ENCODE measurements at places on chromosomes 5 and 9.
A peak's percentile ranks its signal among the peaks of the same experiment; 100 is the strongest.

DNA sequence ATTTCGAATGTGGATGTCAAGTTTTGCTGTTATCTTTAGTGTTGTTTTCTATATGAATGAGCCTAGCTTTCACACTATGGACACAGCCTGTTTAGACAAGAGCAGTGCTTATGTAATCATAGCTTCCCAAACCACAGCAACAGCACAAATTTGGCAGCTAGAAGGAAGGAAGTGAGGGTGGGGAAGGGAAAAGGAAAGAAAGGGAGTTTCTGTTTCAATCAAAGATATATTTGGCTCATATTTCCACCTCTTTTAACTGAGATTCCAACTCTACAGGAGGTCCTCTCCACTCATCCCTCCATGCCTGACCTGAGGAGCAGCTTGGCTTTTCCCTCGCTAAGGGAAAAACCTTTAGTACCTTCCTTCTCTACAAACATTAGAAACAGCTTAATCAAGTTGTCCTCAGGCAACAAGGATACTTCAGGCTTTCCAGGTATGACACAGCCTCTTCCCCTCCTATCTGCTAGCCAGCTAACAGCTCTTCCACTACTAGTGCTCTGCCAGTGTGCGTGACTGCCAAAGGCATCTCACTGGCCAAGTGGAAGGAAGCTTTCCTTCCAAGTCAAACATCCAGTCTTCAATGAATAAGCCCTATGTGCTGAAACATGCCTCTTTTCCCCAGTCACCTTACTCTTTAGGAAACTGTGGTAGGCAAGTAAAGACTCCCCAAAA lies 268.6 kb upstream of the PTGER4 start:
- no peak for DNase-seq

GRCh38 chr5:125109293-125109692 lies 362.9 kb upstream of the ZNF608 start:
- DNase-seq: no peak

DNA sequence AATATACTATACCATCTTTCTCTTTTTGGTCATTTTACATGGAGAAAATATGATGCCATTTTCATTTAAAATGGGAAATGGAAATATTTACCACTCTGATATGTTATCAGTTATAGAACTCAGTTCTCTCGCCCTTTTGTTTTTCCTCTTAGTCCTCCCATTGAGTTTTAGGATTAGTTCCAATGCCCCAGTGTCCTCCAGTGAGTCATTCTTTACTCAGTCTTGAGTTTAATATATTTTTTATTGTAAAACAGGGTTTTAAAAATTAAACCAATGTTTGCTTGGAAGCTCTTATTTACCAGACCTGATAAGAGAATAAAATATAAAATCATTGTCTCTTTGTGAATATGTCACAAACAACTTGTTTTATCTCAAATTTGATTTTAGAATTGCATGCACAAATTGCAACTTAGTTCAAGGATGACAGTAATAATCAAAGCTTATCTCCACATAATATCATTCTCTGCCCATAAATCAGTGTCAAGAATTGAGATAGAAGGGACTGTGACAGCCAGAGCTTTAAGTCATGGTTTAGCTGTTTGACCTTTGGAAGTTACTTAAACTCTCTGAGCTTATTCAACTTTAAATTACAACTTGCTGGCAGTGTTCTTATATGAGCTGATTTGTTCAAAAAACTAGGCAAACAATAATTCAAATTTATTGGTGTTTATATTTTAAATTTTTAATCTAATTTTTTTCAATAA lies 166.4 kb downstream of the PAM start:
- no peak for DNase-seq

DNA sequence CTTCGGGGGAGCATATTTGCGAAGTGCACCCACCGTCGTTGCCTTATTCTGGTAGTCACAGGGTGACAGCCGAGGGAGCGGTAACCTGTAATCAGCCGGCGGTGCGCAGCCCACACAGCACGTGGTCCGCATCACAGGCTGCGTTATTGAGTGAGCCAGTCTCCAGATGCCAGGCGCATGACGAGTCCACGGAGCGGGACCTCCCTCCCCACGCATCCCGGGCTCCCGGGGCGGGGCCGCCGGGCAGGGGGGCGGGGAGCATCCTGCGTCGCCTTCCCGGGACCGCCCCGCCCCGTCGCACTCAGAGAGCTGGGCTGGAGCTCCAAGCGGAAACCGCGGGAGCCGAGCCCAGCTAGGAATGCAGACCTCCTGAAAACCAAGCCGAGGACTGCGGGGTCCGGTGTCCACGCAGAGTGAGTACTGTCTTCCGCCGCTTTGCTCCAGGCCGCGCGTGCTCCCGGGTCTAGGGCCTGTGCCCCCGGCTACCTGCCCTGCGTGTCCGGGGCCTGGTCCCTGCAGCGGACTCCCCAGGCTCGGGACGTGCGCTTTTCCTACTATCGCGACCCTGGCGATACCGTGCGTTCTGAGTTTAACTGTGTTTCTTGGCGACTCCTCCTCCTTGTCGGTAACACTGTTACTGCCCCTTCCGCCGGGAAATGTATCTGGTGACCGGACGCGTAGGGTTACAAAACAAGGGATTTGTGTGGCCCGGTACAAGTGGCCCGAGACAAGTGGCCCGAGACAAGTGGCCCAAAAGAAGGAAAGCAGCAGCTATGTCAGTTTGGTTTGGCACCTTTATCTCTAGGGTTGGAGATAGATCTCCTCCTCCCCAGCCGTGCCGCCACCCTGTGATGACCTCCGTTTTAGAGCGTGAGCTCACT lies 40.6 kb downstream of the CAST start:
- peak; percentile 96 for DNase-seq

- no peak for DNase-seq
Measured at GRCh38 chr5:62011089-62011664, 294.8 kb upstream of the KIF2A start.

GRCh38 chr5:98899456-98899855 lies 29.4 kb downstream of the CHD1 start:
- no peak for DNase-seq

DNA sequence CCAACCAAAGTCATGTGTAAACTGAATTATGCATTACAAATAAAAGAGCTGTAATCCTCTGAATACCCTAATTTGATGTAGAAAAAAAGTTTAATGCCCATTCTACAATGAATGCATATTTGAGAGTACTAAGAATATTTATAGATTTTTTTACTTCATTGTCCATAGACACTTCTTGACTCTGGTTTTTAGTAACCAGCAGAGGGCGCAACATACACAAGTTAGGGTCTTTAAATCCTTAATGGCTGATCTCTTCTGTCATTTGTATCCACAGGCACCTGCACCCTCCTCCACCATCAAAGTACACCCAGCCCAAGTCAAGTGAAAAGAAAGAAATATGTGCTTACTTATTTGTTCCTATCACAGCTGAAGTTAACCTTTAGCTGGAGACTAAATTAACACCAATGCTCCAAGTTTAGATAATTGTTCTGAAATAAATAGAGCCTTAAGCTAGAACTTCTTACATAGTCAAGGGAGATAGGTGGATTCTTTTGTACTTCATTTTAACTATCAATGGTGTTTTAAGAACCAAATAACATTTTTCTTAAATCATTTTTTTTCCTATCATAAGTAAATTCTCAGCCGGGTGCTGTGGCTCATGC lies 524.2 kb upstream of the DAB2 start:
- peak; percentile 42 for DNase-seq

DNA sequence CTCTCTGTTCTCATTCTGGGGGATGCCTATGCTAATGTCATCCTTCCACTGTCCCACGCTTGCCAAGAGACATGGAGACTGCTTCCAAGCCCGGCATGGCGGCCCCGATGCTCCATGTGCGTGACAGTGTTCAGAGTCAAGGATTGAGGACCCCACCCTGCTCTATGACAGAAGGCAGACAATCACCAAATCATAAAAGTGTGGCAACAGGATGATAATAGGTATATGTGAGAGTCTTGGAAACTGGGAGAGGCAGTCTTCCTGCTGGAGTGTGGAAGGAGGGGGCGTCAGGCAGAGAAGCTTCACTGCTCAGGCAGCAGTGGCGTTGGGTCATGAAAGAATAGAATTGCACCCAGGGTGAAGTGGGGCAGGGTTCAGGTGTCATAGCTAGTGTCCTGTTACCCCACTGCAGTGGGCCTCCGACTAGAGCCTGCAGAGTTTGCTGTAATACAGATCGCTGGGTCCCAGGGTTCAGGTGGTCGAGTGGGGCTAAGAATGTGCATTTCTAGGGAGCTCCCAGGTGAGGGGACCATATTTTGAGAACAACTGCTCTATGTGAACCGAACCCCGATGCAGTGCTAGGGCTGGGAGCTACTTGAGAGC lies 12.5 kb upstream of the GADD45G start:
- DNase-seq: no peak

GRCh38 chr5:860506-861150 lies 9.8 kb upstream of the ZDHHC11 start:
- no peak for DNase-seq

DNA sequence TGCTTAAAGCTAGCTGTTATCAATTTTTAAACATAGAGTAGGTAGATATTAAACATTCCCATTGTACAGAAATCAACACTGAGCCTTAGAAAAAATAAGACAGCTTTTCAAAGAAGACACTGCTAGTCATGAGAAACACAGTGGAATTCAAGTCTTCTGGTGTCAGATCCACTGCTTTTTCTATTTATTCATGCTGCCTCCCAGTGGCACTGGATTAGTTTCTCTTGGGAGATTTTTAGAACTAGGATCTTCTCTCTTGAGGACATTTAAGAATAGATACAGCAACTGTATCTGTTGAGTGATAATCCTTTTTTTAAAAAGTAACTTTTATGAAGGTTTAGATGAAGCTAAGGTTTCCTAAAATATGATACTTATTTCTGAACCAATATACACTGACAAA lies 1635.4 kb upstream of the C9orf72 start:
- no peak for DNase-seq

DNA sequence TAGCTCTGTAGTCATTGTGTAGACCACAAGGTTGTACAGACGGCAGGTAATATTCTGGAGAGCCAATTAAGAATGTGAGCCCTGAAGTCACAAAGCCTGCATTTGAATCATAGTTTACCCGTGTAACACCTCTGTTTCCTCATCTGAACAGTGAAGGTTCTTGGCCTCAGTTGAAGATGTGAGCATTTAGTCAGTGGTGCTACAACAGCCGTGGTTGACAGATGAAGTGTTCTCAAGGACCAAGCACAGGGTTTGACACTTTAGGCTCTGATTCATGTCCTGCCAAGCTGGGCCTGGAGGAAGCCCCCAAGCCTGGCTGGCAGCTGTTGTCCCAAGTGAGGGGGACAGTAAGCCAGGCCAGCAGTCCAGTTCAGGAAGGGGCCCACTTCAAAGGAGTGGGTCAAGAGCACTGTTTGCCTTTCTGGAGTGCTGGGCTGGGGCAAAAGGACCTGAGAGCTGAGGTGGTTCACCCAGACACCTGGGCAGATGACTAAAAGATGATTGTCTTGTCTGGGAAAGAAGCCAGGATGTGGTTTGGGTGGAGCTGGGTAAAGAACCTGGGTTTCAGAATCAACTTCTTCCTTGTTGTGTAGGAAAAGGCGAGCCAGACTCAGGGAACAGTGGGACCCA lies 20.7 kb downstream of the FAXDC2 start:
- no peak for DNase-seq

DNA sequence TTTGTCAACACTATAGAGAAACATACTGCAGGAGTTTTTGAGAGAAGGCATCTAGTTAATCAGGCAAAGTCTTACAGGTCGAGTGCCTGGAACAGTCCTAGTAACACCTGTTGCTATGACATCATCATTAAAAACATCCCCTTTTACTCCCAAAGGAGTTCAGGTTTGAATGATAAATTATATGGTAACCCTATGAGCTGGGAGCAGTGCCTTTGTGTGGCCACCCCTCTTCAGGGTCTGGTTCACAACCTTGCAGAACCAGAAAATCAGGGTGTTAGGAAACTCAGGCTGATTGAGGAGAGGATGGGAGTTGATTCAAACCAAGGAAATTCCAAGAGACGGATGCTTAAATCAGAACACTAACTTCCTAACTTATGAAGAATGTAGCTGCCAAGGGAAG lies 179.1 kb upstream of the RASEF start:
- DNase-seq: no peak

DNA sequence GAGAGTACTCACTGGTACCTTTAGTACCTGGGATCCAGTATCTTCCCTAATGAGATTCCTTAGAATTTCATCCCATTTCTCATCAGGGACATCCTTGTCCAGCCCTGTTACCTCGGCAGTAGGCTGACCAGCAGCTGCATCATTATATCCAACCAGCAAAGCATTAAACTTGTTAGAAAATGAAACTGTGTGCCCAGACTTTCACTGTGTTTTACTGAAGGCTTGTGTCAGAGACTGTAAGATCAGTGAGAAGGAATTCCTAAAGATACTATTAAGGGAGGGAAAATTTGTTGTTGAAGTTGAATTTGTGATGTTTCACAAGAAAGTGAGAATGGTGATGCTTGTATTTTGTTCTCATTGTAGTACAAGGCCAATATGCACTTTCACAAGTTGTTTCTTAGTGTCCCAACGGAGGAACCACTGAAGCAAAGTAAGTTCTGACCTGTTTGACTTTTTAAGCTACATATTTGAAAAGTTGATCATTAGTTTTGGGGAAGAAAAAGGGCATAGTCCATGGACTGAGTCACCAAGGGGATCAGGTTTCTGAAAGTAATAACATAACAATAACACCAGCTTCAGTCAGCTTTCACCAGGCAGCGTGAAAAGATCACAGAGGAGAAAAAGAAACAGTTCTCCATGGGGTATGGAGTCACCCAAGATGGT lies 48.8 kb downstream of the GRAMD2B start:
- DNase-seq: no peak

GRCh38 chr9:4059437-4059836 lies 240.4 kb downstream of the GLIS3 start:
- no peak for DNase-seq

DNA sequence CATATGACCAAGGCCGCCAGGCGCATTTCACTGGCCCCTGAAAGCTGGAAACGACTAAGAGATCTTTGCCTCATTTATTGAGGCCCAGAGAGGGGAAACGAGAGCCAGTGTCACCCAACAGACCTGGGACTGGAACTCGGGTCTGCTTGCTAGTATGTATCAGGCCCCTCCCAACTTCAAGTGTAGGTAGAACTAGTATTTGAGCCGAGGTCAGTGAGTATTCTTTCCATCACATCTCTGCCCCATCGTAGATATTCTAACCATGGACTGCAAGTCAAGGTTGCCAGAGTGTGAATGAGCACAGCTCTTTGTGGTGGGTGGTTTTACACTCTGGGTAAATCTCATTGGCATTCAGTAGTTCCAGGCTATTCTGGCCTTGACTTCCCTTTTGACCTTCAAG lies 42.2 kb downstream of the GPR107 start:
- DNase-seq: no peak

DNA sequence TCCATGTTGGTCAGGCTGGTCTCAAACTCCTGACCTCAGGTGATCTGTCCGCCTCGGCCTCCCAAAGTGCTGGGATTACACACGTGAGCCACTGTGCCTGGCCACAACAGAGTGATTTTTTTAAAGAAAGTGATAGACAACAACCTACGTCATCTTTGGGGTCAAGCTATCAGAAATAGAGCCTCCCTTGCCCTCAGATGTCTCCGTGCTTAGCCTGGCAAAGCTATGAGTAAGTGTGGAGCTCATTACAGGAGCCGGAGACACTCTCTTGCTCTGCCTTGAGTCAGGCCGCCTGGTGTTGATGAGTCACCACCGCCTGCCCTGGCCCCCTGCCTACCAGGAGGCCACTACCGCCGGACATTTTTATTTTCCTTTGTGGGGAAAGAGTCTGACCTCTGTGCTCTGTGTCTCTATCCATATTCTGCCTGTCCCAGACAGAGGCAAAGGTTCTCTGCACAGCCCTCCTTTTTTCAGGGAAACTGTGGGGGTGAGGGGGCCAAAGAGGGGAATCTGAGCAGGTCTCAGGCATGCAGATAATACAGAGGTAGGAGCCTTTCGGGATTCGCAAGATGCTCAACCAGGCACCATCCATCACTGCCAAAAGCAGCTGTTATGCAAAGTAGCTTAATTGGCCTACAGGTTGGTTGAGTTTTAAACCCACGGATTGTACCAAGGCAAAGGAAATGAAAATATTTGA lies 123.7 kb upstream of the CPEB4 start:
- peak; percentile 79 for DNase-seq
